Left lung (tissue), 14 donors: ENCODE measurements at places on chromosomes 11 and 22.

GRCh38 chr22:29798801-29799200 is 31.6 kb downstream of the UQCR10 start:
- no peak for DNase-seq

DNA sequence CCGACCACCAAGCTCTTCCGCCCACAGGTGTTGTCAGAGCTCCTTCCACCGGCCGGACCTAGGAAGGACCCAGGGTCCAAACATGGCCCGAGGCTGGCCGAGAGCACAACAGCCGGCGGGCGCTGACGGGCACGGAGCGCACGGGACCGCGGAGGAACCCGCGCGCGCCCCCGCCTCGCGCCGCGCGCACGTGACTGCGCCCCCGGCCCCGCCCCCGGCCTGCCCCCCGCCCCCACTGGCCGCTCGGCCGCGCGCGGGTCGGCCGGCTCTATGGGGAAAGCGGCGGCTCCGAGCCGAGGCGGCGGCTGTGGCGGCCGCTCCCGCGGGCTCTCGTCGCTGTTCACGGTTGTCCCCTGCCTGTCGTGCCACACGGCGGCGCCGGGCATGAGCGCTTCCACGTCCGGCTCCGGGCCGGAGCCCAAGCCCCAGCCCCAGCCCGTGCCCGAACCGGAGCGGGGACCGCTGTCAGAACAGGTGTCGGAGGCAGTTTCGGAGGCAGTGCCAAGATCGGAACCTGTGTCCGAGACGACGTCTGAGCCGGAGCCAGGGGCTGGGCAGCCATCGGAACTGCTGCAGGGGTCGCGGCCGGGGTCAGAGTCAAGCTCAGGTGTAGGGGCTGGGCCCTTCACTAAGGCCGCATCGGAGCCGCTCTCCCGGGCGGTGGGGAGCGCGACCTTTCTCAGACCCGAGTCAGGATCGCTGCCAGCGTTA is at the start of gene OSBP2:
OSBP2 (plus strand) TSS at position 235 of the 711 bp plus-strand sequence; CDS start at position 271, 36 bp downstream.
- DNase-seq = peak; percentile 45

GRCh38 chr11:47991266-47991830 is 11.0 kb downstream of the PTPRJ start:
- DNase-seq = no peak

GRCh38 chr22:37940698-37941376 is 12.6 kb downstream of the C22orf23 start:
- no peak for DNase-seq

DNA sequence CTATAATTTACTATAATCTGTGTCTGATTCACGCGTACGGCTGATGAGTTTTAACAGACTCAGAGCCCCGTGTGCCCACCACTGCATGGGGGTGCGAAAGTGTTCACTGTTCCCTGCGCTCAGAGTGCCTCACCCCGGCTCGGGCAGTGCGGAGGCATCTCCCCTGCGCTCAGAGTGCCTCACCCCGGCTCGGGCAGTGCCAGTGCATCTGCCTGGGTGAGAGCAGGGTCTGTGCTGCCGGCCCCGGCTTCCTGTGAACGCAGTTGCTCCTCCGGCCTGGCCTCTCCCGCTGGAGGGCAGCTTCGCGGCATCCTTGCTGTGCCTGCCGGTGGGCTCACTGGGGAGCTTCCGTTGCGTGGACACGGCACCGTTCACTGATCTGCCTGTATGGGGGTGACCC is 14.2 kb downstream of the PTDSS2 start:
- DNase-seq = no peak

- DNase-seq = no peak
Measured at GRCh38 chr11:10654811-10655150, 38.8 kb downstream of the IRAG1 start.

GRCh38 chr11:36147491-36147890 is 141.7 kb downstream of the COMMD9 start:
- no peak for DNase-seq

DNA sequence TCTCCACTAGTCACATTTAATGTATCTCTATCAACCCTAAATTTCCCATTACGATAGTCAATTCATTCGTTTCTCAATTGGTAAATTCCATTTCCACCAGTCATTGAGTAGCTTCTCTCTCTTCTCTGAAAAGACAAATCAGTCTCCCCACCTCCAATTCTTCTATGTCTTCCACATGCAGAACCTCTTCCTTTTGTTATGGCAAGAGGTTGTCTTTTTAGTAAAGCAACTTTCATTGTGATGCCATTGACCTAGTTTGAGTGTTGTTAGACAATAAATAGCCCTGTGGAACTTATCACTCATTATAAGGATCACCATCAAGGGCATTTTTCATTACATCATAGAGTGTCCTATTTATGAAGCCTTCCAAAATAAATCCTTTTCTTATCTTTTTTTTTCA is 340.9 kb downstream of the LRRC4C start:
- DNase-seq = no peak

GRCh38 chr22:37202716-37203115 is 9.6 kb downstream of the SSTR3 start:
- no peak for DNase-seq

GRCh38 chr11:117459123-117459978 is 131.7 kb downstream of the CEP164 start:
- DNase-seq = no peak

- DNase-seq = no peak
Measured at GRCh38 chr11:107842412-107843100, 16.0 kb downstream of the SLC35F2 start.

DNA sequence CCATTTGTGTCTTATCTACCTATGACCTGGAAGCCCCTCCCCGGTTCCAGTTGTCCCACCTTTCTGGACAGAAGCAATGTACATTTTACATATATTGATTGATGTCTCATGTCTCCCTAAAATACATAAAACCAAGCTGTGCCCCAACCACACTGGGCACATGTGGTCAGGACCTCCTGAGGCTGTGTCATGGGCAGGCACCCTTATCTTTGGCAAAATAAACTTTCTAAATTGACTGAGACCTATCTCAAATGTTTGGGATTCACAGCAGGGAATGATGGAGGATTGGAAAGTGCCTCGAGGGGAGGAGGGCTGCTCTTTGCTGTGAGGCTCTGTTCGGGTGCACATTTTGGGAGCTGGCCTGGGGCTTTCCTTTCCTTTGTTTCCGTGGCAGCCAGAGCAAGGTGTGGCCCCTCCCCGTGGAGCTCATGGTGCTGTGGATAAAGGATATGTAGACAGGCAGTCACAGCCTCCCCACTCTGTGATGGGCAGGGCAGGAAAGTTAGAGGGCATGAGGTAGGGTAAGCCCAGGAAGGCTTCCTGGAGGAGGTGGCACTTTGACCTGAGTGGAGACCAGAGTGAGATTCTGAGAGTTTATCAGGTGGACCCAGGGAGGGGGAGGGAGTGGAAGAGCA is 615.6 kb downstream of the TBC1D22A start:
- no peak for DNase-seq

GRCh38 chr11:116836632-116836991 is 810 bp downstream of the APOA1 start:
- no peak for DNase-seq

DNA sequence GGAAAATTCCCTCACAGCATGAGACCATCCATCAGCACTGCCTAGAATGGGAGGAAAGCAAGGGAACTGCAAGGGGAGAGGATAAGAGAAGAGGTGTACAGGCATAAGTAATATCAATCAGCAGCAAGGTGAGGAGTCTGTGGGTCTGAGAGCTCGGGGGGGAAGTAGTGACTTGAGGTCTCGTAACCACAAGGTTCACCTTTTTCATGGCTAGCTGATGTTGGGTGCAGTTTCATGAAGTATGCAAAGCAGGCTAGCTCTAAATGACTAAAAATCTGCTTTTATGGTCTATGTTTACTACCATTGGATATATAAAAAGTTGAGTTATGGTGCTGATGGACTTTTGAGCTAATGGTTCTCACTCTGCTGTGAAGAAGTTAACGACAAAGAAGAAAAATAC is 35.8 kb downstream of the OR4C6 start:
- no peak for DNase-seq

DNA sequence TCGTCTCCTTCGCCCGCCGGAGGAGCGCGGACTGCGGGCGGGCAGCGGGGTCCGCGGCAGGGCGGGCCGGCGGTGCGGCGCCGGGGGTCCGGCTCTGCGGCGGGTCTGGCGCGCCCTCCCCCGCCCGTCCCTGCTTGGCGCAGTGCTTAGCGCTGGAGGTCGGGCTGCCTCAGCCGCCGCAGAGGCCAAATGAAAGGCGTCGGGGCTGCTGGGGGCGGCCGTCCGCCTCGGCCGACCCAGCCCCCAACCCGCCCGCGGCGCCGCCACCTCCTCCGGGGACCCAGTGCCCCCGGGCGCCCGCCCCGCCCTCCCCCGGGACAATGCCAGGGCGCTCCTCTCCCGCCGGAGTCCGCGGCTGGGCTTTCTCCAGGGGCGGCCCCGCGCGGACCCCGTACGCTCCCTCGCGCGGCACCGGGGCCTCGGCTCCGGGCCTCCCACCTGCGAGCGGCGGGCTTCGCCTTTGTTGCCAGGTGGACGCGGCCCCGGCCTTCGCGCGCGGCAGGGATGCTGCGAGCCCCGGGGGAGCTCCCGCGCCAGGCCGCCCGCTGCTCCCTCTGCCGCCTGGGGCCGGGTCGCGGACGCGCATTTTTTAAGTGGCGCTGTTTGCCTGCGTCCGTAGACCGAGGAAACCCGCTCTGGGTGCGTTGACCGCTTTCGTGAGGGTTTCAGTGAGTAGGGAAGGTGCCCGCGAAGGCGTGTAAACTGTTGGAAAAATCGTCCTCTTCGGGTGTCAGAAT is 583 bp downstream of the APLP2 start:
- DNase-seq = peak; percentile 57

- DNase-seq = no peak
Measured at GRCh38 chr11:35111161-35112055, 27.6 kb upstream of the CD44 start.

GRCh38 chr11:102341844-102342318 is 5.1 kb upstream of the BIRC2 start:
- DNase-seq = no peak

DNA sequence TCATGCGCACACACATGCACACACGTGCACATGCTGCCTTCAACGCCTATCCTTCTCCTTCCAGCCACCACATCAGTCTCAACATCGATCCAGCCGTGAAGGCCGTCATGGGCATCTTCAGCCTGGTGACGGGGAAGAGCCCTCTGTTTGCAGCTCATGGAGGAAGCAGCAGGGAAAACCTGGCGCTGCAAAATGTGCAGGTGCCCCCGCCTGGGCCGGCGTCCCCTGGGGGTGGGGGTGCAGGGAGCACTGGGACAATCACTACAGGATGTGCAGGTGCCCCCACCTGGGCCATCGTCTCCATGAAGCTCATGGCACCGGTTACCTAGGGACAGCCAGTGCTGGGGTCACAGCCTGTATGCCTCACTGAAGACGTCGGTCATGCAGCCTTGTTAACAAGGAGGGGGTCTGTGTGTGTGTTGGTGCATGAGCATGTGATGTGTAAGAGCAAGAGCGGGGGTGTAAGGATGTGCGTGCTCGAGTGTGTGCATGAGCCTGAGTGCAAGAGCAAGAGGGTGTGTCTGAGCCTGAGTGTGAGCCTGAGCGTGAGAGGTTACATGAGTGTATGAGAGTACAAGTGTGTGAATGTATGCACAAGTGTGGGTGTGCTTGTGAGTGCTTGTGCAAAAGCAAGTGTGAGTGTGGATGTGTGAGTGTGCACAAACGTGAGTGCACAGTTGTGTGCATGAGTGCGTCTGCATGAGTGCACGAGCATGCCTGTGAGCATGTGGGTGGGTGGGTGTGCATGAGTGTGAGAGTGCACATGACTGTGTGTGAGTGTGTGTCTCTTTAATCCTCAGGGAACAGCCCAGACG is 31.5 kb downstream of the NADSYN1 start:
- DNase-seq = no peak

DNA sequence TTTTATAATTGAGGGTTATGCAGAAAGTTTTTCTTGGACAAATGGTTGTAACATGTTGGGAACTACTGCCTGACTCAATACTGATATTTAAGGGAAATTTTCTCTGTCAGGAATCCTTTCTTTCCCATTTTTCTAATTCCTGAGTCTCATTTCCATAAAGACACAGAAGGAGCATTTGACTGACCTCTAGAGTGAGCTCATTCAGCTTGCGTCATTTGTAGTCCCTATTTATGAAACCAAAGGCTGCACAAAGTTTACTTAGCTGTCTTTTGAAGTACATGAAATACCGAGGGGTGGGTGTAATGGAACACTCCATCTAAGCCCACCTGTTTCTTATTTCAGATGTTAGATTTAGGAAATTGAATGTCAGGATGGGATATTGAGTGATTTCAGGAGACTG is 359.5 kb upstream of the C11orf87 start:
- DNase-seq = no peak

- DNase-seq = no peak
Measured at GRCh38 chr11:69962152-69962551, 116.0 kb upstream of the ANO1 start.

DNA sequence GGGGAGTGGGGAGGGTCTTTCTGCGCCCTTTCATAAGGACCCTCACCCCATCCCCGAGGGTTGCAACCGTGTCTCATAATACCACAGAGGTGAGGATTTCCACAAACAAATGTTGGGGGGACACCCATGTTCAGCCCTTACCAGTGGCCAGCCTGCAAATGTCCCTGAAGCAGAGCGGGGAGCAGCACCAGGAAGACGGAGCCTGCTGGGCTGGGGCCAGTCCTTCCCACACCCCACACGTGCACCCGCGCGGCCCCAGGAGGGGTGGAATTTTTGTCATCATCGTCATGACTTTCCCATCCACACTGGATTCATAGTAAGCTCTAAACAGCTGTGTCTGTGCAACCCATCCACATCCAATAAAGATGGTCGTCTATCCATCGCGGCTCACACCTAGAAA is 409.8 kb downstream of the BRD1 start:
- DNase-seq = no peak

- DNase-seq = peak; percentile 66
Measured at GRCh38 chr11:125370561-125371389, 125.3 kb downstream of the FEZ1 start.

DNA sequence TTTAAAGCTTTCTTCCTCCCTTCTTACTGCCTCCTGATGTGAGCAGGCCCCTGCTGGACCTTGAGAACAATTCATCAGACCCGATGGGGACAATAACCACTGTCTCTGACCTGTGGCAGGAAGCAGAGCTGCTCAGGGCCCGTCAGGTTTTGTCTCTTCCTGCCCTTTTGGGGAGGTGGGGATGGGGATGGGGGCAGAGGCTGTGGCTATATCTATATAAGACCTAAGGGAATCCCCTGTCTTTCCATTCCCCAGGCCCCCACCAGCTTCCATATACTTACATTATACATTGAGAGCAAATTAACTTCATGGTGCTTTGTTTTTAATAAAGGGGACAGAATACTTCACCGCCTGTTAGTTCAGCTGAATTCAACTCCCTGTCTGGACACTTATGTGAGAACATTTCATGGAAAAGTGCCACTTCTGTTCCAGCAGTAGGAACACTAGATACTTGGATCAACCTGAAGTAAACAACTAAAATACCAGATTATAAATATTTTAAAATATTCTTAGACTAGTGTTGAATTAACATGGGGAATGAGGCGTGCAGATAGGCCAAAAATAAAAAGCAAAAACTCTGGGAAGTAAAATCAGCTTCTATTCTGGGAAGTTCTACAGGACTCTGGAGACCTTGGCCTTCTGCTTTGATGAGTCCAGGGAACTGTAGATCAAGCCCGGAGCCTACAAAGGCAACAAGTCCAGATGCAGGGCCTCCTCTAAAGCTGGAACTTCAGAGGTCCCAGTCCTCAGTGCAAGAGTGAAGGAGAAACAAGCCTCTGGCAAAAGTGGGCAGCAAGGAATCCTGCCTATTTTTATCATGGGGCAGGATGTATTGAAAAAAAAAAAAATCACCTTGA is 11.1 kb downstream of the ZP1 start:
- no peak for DNase-seq

GRCh38 chr11:66321606-66322005 is 4.8 kb upstream of the CD248 start:
- no peak for DNase-seq
